NCI-H2081 treated with DMSO at 0.1 percent for 48 hours (cell line): ENCODE measurements at places on chromosomes 1 and 21.

DNA sequence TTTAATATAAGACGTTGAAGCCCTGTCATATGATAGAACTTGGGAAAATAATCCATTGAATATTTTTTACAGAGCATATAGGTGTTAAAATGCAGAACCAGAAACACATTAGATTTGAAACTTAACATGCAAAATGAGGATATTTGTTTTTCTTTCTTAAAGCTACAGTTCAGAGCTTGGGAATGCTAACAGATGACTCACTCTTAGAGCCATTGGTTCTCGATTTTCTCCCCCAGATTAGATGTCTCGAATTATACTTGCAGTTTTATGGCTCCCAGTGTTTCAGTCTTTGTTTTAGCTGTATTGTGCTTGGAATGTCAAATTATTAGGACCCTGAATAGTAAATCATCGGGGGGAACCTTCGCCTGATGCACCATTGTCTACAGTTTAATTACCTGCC lies 575.7 kb upstream of the ZP4 start:
- DNase-seq: no peak

GRCh38 chr1:204257446-204257845 lies 43.7 kb upstream of the GOLT1A start:
- no peak for DNase-seq

- DNase-seq: no peak
Measured at GRCh38 chr1:20721117-20722061, 3.6 kb upstream of the KIF17 start.

GRCh38 chr21:28704746-28705145 lies 287.9 kb downstream of the LTN1 start:
- DNase-seq: no peak

- no peak for DNase-seq
Measured at GRCh38 chr1:227546059-227546458, 17.3 kb upstream of the ZNF678 start.

GRCh38 chr1:15938628-15939161 lies 37.2 kb downstream of the ZBTB17 start:
- DNase-seq: no peak

- DNase-seq: no peak
Measured at GRCh38 chr1:62691062-62691844, 3.1 kb upstream of the DOCK7 start.

- no peak for DNase-seq
Measured at GRCh38 chr21:21605521-21605920, 607.3 kb downstream of the NCAM2 start.

GRCh38 chr1:85195703-85196102 lies 5.1 kb downstream of the SYDE2 start:
- DNase-seq: no peak

DNA sequence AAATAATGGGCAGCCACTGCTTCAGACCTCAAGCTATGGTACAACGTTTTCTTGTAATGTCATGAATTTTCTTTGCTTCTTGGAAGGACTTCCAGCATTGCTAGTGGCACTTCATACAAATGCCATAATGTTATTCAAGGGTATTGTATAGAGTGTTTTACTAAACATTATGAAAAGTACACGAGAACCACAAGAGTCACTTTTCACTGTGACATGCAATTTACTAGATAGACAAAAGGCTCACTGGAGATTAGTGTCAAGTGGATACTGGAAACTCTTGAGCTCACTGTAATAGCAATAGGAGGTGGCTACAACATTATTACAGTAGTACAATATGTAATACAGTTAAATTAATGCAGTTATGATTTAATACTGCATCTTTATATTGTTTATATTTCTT lies 5.3 kb upstream of the OLFM3 start:
- no peak for DNase-seq

- DNase-seq: no peak
Measured at GRCh38 chr21:39173716-39174680, 9.3 kb downstream of the PSMG1 start.
